ENCODE measurements at places on chromosomes 12 and 14.

DNA sequence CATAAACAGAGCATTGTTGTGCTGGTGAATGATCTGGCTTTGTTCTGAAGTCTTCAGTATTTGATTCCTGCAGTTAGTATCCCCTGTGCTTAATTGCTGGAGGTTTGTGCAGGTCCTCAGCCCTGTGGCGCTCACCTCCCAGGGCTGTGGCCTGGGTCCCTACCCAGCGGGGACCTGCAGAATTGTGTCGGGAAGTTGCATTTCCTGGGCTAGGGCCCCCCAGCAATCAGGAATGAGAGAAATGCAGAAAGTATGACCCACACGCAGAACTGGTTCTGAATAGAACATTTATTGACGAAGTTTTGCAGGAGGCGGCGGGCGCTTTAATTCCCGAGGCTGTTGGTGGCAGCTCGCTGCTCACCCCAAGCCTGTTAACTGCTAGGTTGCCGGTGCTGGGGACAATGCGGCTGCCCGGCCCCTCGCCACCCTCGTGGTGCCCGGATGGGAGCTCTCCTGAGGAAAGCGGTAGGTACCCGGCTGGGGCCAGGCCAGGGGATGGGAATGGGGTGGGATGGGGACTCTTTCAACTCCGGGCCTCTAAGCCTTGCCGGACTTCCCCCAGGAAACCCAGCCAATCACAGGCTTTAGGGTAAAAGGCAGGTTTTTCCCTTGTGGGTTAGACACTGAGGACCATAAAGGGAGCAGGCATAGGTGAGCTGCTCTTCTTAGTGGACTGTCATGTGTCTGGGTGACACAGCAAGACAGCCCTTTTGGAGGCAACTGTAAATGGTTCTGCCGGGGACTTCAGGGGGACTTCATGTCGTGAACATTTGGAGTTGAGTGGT lies 11.6 kb downstream of the PLEKHG3 start:
- DNase-seq: no peak

GRCh38 chr12:53612978-53613377 lies 13.2 kb downstream of the ATF7 start:
- DNase-seq: no peak

- no peak for DNase-seq
Observed at GRCh38 chr12:104498211-104498801, 41.6 kb downstream of the CHST11 start.

DNA sequence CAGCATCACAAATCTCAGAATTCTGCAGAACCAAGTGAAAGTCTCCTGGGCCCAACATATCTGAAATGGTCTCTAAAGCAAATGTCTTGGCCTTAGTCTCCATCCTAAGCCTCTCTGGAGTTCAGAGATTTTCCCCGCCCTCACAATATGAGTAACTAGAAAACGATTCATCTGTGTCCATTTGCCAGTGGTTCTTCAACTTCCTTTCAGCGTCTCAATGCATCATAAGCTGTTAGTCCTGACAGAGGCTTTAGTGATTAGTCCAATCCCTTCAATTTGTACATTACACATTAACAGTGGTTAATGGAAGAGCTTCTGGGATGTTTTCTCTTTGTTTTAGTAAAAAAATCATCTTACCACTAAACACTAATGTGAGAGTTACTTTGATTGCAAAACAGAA lies 17.4 kb downstream of the NPC2 start:
- DNase-seq: no peak

- DNase-seq: no peak
Observed at GRCh38 chr12:10190558-10191388, 11.9 kb downstream of the TMEM52B start.

- DNase-seq: no peak
Observed at GRCh38 chr12:52246720-52247621, 13.9 kb downstream of the KRT7 start.

DNA sequence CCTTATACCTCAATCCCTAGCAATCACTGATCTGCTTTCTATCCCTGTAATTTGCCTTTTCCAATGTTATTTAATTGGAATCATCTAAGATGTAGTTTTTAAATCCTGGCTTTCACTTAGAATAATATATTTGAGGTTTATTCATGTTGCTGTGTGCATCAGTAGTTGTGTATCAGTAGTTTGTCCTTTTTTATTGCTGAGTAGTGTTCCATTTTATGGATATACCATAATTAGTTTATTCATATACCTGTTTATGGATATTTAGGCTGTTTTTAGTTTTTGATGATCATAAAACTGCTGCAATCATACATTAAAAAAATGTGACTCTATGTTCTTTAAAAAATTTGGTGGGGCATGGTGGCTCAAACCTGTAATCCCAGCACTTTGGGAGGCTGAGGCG lies 43.7 kb downstream of the FUT8 start:
- no peak for DNase-seq

DNA sequence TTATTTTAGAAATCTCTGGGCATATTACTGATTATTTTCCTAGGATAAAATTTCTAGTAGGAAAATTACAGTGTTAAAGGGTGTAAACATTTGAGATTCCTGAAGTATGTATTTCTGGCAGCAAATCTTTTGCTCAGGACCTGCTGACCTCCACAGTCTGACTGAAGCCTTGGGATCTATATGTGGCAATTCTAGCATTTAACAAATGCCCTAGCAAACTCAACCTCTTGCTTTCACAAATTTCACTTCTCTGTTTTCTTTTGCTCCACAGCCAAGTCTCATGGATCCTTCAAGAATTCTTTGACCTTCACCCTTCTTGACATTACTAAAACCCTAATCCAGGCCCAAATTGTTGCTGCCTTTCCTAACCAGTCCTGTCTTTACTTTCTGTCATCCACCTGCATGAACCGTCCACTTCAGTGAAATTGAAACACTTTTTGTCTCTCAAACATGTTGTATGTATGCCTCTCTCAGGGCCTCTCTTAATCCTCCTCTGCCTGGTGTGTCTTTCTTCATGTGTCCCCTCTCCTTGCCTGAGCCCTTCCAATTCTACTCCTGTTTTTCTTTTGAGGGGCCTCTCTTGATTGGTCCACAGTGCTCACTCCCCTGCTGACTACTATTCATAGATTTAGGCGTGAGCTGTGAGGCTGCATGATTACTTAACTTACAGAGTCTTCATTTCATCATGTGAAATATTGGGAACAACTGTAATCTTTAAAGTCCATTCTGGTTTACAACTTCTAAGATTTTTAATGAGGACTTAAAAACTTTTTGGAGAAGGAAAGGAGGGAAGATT lies 5.1 kb upstream of the DYRK4 start:
- no peak for DNase-seq

GRCh38 chr14:97806891-97807290 lies 1009.7 kb downstream of the VRK1 start:
- no peak for DNase-seq

GRCh38 chr12:76250256-76250655 lies 98.0 kb downstream of the BBS10 start:
- DNase-seq: no peak

- DNase-seq: no peak
Observed at GRCh38 chr12:69653703-69654102, 43.0 kb upstream of the LRRC10 start.
